ENCODE measurements at places on chromosomes 5 and 9.

- DNase-seq, result no peak
These were observed 375.7 kb upstream of the ZNF462 start for GRCh38 chr9:106487266-106487665.

DNA sequence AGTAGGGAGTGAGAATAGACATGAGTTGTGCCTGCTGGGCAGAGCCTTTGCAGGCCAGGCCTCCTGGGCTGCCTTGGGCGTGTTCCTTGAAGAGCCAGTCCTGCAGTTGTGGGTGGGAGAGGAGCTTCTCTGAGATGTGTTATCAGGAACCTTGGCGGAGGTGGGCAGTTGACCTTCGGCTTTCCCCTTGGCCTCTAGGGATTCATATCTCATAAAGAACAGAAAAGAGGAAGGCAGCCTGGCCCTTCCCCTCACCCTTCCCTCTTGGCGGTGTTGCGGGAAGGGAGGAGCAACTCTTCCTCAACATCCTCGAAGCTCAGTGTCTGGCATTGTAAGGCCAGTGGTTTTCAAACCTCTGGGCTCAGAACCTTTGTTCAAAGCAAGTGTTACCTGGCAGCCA lies 59.2 kb downstream of the DAPK1 start:
- no peak for DNase-seq

GRCh38 chr5:15510831-15511230 lies 10.9 kb downstream of the FBXL7 start:
- no peak for DNase-seq

GRCh38 chr9:92611621-92612285 lies 58.2 kb downstream of the IPPK start:
- DNase-seq, result no peak

DNA sequence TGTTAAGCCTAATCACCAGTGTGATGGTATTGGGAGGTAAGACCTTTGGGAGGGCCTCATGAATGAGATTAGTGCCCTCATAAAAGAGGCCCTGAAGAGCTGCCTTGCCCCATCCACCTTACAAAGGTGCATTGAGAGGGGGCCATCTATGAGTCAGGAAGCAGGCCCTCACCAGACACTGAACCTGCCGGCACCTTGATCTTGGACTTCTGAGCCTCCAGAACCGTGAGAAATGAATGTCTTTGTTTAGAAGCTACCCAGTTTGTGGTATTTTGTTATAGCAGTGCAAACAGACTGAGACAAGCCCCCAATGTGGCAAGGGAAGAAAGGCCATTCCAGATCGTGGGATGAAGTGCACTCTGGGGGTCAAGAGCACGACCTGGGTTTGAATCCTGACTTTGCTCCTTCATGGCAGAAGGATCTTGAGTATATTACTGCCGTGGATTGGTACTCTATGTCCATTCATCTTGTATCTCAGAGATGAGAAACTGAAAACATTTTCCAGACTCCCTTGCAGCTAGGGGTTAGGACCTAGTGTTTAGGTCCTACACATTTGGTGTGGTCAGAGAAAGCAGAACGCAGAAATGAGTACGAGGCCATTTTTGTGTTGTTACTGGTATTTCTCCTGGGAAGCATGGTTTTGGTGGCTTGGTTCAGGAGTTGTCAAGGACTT lies 86.7 kb downstream of the PTCH1 start:
- no peak for DNase-seq

GRCh38 chr5:151550146-151550545 lies 41.0 kb downstream of the FAT2 start:
- DNase-seq, result no peak

DNA sequence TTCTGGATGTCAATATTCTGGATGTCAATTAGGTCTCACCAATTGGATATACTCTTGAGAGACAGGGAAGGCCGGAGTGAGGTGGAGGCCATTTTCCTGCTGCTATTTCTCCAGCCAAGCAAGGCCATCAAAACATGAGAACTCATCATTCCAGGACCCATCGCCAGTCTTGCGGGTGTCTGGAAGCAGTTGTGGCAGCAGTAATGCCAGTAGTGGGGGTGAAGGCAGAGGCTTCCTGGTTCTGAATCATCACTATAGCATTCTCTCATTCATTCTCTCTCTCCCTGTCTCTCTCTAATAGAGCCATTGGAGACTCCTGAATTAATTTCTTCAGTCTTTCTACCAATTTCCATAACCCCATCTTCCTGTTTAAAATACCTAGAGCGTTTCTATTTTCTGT lies 71.8 kb downstream of the EGFLAM start:
- no peak for DNase-seq

GRCh38 chr9:6270896-6271295 lies 55.3 kb downstream of the IL33 start:
- no peak for DNase-seq

- DNase-seq, result no peak
These were observed 59.6 kb upstream of the MAN2A1 start for GRCh38 chr5:109630093-109630492.

DNA sequence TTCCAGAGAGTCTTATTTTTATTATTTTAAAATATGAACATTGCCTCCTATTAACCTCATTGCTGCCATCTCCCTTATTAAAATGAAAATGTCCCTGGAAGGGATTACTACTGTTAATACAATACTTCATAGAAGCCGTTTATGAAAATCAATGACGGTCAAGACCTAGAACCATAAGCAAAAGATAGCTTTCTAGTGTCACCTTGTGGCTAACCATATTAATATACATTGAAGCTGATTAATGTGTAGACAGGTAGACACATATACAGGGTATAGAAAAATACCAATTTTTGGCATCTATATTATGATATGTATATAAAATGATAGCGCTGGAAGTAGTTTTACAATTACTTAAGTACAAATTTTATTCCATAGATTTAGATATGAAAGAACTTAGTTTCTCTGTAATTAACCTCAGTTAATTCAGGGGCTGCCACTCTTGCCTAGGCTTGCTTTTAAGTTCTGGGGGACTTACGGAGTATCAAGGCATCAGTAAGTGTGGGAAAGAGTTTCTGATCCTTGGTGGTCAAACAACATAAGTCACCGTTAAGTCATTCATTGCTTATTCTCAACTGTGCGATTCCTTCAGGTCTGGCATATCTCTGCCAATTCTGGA lies 2.5 kb upstream of the YTHDC2 start:
- no peak for DNase-seq

DNA sequence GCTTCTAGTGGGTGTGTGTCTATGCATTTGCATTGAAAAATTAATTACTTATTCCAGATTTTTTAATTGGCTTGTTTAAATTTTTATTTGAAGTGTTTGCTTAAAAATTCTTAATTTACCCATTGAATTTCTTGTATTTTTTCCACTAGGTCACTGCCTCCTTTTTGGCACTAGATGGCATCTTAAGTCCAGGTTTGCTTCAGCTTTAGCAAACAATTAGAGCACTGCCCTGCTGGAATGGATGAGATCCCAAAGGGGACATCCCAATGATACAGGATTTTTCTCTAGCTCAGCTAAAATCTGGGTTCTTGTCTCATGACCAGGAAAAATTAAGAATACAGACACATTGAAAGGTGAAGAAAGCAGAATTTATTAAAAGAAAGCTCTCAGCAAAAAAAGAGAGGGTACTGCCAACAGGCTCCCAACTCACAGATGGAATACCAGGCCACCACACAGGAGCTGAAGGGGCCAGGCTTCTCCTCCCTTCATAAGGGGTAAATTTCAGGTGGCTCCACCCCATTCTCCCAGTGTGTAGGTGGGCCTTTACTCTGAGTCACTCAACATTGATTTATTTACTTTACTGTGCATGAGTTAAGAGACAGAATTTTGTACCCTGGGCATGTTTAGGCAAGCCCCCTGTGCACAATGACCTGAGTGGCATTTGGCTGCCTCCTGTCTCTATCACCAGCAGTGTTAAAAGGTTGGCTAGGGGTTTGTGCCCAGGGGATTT lies 532.4 kb downstream of the ANXA1 start:
- no peak for DNase-seq

GRCh38 chr5:115372146-115372545 lies 75.7 kb upstream of the CCDC112 start:
- no peak for DNase-seq

- DNase-seq, result no peak
These were observed 19.4 kb upstream of the RHOBTB3 start for GRCh38 chr5:95711501-95712346.

GRCh38 chr9:76490249-76490990 lies 31.4 kb downstream of the GCNT1 start:
- no peak for DNase-seq

DNA sequence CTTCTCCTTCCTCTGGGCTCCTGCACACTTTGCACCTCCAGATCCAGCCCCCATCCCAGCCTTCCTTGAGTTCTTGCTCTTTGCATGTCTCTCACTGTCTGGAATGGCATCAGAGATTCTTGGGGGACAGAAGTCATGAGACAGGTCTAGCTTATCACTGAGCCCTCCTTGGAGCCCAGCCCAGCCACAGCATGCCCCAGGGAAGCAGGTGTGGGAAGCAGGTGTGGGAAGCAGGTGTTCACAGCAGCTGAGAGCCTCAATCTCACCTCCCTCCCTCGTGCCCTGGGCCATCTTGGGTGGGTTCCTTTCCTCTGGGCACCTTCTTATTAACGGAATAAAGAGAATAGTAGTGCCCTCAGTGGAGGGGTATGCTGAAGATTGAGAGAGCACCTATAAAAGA lies 27.2 kb downstream of the SLC6A7 start:
- no peak for DNase-seq

DNA sequence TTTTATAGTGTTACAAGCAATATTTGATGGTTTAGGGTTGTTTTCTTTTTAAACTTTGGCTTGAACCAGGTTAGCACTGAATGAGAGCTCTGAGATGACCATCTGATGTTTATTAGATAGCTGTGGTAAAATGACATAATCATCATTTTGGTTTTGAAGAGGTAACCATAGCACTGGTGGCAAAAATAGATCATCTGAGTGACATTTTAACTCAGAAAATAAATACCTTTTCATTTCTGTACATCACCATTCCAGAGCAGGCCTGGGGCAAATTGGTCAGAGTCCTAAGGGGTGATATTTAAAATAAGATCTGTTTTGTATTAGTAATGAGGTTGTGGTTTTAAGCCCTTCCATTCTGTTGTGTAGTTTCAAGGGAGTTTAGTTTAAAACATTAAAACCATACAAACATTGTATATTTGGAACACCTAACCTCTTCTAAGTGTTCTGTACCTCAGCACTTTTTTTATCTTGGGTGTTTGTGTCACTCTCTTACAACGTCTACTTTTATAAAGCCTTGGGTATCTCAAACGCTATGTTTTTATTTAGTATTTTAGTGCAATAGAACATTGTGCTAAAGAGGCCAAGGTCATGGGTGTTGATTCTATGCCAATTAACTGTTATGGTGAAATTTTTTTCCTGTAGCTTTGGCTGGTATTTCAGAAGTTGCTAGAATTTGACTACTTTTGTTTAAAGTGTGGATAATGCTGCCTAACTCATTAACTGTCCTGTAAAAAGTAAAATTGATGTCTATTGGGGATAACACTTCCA lies 166.1 kb downstream of the CD180 start:
- no peak for DNase-seq

DNA sequence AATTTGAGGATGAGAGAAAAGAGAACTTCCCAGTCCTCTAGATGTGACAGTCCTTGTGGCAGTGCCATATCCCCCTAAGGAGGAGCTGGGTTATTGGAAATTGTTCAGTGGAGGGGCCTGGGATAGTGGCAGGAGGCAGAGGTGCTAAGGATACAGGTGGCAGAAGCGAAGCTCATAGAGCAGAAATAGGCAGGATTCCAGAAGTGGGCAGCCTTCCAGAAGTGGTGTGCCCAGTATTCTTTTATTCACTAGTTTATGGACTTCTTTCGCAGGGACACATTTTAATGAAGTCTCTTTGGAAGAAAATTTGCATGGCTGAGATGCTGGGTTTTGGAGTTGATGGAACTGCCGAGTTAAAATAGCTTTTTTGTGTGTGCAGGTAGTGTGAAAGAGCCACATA lies 6.8 kb downstream of the PIK3R1 start:
- no peak for DNase-seq

DNA sequence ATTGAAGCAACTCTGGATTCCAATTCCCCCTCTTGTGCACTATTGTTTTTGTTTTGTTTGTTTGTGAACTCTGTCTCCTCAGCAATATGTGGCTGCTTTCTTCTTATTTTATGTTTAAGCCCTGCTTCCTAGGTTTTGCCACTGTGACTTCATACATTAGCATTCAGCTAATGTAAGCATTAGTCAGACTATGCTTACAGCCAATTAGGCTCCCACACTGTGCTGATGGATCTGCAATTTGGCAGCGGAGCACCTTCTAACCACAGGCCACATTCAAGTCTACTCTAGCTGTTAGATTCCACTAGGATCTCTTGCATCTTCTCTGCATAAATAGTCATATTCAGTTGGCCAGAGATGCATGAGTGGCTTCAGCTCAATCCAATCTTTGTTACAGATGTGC lies 9.6 kb upstream of the BICD2 start:
- DNase-seq, result no peak

DNA sequence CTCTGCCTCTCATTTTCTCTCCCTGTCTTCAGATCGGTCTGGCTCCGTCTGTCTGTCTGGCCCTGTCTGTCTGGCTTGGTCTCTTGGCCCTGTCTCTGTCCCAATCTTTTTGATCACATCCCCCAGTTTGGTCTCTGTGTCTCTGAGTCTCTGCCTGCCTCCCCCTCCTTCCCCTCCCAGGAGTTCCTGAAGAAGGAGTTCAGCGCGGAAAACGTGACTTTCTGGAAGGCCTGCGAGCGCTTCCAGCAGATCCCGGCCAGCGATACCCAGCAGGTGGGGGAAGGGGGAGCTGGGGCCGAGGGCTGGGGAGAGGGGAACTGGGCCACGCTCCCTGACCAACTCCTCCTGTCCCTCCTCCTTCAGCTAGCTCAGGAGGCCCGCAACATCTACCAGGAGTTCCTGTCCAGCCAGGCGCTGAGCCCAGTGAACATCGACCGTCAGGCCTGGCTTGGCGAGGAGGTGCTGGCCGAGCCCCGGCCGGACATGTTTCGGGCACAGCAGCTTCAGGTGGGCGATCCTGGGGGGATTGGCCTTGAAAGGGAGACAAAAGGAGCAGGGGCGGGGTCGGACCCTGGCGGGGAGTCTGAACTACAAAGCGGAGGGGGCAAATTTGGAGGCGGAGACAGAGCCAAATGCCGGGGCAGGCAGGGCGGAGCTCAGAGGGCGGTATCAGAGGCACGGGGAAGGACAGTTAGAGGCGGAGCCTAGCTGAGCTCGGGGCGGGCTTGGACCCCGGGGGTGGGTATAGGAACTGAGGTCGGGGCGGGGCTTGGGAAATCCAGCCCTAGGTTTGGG lies 9.0 kb downstream of the RGS14 start:
- no peak for DNase-seq

DNA sequence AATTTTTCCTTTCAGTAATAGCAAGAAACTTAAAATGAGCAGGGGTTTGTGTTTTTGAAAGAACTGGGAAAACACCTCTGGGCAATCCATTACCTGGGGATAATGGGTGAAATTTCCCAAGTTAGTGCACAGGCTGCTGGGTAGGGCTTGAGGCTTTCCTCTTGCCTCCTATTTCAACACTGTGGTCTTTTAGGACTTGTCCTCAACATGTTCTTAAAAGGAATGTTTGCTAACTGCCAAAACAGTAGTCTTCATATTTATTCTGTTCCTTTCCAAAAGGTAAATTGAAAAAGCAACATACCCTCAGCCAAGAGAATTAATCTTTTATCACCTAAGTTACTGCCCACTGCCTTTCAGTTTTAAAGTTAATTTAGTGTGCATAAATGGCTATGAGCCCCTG lies 158.3 kb upstream of the CCDC152 start:
- DNase-seq, result no peak

GRCh38 chr5:59115345-59115744 lies 532.5 kb downstream of the RAB3C start:
- DNase-seq, result no peak

Data from NCI-H510A (cell line).